Amygdala (tissue), 56 donors: ENCODE measurements at places on chromosomes 12 and 14.

- no peak for DNase-seq
Observed at GRCh38 chr14:67393689-67394088, 18.3 kb downstream of the PLEK2 start.

DNA sequence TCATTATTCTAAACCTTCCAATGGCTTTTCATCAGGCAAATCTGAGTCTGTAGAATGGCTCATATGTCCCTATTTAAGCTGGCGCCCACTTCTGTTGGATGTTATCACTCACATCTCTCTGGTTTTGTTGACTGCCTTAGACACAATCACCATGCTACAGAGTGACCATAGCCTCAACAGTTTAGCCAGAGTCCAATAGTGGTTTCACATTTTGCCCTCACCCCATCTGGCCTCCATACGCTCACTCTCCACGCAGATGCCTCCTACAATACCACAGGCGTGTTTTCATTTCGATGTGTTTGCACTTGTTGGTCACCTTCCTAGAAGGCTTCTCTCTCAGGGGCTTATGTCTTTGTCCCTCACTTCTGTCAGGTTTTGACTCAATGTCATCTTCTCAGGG lies 3.4 kb downstream of the KLRB1 start:
- DNase-seq = no peak

DNA sequence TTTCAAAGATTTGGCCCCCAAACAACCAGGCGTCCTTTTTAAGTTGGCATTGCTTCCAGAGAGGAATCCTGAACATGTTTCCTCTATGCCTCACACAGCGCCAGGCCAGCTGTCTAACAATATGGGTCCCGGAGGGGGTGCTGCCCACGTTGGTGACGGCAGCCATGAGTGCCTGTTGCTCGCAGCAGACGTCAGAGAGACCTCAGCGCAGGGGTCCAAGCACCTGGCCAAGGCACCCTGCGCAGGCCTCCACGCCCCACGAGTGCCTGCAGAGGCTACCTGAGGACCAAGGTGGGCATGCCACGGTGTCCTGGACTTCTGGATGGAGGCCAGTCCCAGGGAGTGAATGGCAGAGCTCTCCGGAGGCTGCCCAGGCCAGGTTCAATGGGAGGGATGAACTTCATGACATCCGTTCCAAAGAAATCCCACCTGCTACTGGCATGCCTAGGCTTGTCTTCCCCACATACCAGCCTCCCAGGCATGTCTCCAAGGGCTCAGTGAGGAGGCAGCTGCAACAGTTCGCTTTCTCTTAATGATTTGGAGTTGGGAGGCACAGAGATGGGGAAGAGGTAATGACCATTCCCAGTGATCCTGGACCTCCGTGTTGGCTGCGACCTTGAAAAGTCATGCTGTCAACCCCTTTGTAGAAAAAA lies 11.6 kb upstream of the FOXN3 start:
- no peak for DNase-seq

DNA sequence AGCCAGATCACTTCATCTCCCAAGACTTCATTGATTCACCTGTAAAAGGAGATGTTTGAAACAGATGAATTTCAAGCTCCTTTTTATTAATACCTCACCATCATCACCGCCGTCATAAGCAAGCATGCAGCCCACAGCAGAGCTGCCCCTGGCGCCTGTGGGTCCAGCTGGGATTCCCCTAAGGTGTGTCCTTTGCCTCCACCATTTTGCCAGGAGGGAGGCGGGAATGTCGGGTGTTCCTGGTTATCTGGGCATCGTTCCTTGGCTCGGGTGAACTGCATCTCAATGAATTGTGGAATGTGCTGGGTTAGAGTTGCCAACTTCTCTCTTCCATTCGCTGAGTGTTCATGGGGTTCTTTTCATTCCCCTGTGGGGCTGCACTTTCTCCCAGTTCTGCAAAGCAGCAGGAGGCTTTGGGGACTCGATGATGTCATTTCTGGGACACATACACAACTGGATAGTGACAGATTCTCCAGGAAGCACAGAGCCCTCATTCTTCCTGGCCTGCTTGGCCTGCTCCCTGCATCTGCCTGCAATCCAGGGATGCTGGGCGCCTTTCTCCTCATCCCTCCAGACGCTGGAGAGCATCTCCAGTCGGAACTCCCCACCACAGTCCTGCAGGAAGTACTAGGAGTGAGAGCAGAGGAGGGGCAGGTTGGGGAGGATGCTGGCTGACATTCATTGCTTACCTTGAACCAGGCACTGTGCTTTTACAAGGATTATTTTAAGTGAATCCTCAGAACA lies 10.1 kb downstream of the CCND2 start:
- DNase-seq = no peak

DNA sequence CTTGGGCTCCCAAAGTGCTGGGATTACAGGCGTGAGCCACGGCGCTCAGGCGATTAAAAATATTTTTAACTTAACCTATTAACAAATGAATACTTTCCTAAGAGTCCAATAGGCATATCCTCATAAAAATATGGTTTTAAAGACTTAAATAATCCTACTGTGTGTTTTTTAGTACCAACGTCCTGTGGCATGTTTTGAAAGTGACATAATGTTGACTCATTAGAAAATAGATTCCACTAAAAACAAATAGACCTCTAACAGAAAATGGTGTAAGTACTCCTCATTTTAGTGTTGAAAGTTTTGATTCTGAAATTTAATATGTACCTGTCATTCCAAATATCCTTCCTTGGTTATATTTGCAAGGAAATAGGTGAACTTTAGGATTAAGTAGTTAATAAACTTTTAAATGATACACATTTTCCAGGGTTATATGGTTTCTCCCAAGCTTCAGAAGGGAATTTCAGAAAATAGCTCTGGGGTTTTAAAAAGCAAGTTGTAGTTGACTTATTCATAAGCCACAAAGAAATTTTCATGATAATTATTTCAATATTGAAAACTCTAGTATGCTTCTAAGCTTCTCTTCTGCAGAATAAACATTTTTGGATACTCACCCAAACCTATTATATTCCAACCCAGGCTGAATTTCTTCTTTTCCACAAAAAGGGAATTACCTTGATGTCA lies 12.1 kb upstream of the LUM start:
- no peak for DNase-seq

DNA sequence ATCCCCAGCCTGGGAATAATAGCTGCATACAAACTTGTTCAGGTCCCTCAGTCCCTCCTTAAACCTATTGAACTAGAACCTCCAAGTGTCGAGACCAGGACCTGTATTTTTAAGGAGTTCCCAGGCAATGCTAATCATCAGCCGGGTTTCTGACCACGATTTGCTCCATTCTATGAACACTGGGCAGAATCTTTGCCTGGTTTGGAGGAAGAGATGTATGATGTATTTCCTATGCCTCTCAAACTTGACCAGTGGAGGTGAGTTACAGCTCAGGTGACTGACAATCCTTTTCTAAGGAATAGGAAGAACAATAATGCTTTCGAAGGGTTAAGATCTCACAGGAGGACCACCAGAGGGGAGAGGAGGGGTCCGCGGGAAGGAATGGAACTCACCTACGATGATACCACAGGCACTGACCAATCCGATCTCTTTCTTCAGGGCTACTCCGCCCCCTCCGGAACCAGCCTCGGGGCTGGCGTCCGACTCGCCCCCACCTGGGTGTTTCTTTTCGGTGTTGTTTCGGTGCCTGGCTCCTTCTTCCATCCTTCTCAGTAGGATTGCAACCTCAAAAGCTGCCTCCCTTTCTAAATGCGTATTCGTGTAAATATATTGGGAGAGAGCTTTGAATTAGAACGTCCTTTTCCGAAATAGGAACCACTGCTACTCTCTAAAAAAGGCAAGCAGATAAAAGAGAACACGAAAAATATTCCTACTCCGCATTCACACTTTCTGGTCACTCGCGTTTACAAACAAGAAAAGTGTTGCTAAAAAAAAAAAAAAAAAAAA lies 895 bp downstream of the SLC7A8 start:
- DNase-seq = peak; percentile 54

GRCh38 chr14:84575681-84576080 lies 954.3 kb upstream of the FLRT2 start:
- DNase-seq = no peak

DNA sequence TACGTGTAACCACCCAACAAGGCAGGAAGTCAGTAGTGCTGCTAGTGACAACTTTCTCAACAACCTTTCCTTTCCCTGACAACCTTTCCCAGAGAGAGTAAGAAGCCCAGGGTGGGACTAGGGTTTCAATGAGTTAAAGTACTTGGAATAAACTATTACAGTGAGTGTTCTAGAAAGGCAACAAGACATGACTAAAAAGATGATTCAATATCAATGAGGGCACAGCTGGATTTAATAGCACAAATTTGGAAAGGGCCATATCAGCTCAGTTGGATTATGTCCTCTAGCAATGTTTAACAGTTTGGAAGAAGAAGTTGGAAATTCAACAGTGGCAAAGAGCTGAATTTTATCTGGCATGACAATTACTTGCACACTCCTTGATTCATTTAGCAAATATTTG lies 90.4 kb upstream of the GRIN2B start:
- no peak for DNase-seq

DNA sequence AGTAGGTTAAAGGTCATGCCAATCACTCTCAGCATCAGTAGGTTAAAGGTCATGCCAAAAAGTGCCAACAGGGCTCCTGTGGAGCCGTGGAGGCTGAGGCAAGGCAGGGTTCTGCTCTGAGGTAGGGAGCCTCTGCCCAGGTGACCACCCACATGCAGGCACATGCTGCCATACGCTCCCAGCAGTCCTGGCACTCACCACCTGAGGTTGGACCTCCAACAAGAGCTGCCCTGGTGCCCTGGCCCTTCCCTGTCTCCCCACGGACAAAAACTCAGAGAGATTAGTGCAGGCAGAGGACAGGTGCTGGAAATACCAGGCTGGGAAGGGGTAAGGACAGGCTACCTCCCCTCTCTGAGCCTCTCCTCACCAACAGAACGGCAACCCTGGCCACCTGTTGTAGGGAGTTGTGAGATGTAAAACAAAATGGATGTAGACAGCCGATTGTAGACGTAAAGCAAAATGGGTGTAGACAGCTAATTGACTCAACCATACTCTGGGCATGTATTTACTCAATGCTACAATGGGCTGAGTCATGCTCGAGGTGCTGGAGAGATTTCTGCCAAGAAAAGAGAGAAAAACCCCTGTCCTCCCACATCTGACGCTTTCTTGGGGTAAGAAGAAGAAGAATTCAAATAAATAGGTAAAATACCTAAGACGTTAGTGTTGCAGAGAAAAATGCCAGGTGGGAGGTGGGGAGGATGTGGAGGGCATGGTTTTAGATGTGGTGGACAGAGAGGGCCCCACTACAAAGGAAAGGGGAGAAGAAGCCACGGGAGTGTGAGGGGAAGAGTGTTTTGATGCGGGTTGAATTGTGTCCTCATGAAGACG lies 32.4 kb downstream of the LTBP2 start:
- no peak for DNase-seq

GRCh38 chr12:56487448-56488040 lies 417 bp downstream of the GLS2 start:
- no peak for DNase-seq

GRCh38 chr14:76250302-76250701 lies 98.6 kb downstream of the GPATCH2L start:
- no peak for DNase-seq

GRCh38 chr12:1922985-1923384 lies 4.5 kb upstream of the CACNA2D4 start:
- DNase-seq = no peak

DNA sequence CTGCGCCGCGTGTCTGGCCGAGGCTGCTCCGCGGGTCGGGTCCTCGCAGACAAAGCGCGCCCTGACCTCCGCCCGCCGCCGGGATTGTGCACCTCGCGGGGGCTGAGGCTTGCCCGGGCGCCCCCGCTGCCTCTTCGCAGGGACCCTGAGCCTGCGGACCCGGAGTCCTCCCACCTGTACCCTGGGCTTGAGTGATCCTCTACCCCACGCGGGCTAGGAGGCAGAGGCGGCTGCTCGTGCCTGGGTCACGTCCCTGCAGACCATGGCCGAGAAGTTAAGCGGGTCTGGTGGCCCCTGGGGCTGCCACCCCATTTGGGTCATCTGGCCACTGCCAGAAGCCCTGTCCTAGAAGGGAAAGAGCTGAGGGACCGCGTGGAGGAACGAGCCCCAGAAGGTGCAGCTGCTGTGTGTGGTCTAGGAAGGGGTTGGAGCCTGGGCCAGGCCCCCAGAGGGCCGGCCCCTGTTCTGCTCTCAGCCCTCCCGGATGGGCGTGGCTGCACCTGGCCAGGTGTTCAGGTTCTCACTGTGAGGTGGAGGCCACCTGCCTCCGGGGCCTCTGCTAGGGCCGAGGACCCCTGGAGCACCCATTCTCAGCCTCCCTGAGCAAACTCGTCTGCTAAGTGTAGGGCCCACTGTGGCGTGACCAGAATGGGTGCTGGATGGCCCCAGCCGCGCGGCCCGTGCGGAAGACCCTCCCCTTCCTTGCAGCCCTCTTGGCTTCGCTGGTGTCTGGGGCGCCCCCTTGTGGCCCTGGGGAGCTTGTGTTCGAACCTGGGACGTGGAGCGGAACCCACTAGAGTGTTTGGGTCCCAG lies 49.6 kb downstream of the LRCOL1 start:
- DNase-seq = no peak
